ENCODE measurements at places on chromosomes 2 and 18. TPM values are rescaled to one million over a fixed set of nuclear protein-coding genes. Genes with fewer than 3 reads are reported as not detected.
A peak's percentile ranks its signal among the peaks of the same experiment; 100 is the strongest.

GRCh38 chr2:160924936-160925353 lies 235.3 kb upstream of the TANK start:
- no peaks in the 10 kb centered on the region for H3K27me3 ChIP-seq
- no peak overlapping the region for H3K27ac ChIP-seq
- no peak overlapping the region for H3K4me3 ChIP-seq
- no peaks in the 10 kb centered on the region for H3K36me3 ChIP-seq
- no peak for DNase-seq

DNA sequence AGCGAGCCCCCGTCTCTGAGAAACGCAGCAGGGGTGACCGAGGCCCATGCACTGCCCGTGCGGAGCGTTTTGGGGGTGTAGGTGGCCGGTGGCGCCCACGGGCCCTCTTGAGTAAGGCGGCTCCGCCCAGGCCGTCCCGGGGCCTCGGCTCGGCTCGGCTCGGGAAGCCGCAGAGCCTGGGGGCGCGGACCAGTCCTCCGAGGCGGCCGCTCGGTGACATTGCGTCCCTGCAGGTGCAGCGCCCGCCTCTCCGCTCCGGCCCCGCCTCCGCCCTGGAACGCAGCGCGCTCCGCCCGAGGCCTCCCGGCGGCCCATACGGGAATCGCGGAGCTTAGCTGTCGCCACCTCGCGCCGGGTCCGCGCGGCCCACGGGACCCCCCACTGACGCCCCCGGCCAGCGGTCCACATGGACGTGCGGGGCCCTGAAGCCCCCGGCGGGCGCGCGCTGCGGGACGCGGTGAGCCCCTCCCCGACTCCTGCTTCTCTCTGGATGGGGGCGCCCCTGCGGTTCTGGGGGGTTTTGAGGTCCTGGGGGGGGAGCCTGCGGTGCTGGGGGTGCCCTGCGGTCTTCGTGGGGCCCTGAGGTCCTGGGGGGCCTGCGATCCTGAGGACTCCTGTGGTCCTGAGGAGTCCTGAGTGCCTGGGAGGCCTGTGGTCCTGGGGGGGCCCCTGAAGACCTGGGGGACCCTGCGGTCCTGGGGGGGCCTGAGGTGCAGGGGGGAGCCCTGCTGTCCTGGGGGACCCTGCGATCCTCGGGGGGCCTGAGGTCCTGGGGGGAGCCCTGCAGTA lies at the start of gene HSBP1L1:
Gene HSBP1L1 (plus strand): TSS at position 314 of the 789 bp plus-strand sequence. CDS start 93 bp downstream, at position 407.
- peak within 1 kb of the TSS; percentile 85 for H3K27ac ChIP-seq
- H3K27me3 ChIP-seq = no peaks in the 10 kb centered on the region
- H3K4me1 ChIP-seq = peaks cover 39% of the 10 kb centered on the region
- peak; percentile 90 for DNase-seq

DNA sequence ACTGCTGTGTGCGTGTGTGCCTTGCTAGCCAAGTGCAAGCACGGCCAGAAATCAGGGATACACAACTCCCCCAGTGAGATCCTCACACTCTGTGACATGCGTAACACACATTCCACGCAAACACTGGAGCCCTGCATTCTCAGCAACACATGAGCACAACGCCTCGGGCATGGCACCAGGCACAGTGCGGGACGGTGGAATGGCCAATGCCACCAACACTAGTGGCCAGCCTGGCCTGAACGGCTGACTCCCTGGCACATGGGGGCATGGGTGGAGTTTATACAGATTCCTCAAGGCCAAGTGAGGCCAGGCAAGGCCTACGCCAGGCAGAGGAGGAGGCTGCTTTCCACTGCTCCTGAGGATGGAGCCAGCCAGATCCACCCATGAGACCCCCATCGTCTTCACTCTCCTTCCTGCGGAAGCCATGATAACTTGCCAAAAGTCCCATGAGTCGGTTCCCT lies 56.2 kb downstream of the ANKMY1 start:
- no peak overlapping the region for H3K4me3 ChIP-seq
- no peaks in the 10 kb centered on the region for H3K27me3 ChIP-seq
- H3K36me3 ChIP-seq = peaks cover 16% of the 10 kb centered on the region
- peak; percentile 24 for DNase-seq
- H3K27ac ChIP-seq = no peak overlapping the region

GRCh38 chr2:134169788-134170187 lies 84.1 kb upstream of the MGAT5 start:
- no peaks in the 10 kb centered on the region for H3K36me3 ChIP-seq
- H3K27me3 ChIP-seq = no peaks in the 10 kb centered on the region
- no peak for DNase-seq
- no peak overlapping the region for H3K4me3 ChIP-seq
- peaks cover 24% of the 10 kb centered on the region for H3K4me1 ChIP-seq

- no peaks in the 10 kb centered on the region for H3K27me3 ChIP-seq
- no peak for DNase-seq
- H3K4me3 ChIP-seq = no peak overlapping the region
- H3K4me1 ChIP-seq = no peaks in the 10 kb centered on the region
- no peaks in the 10 kb centered on the region for H3K36me3 ChIP-seq
Measured at GRCh38 chr2:170247882-170248393, 70.0 kb downstream of the MYO3B start.

DNA sequence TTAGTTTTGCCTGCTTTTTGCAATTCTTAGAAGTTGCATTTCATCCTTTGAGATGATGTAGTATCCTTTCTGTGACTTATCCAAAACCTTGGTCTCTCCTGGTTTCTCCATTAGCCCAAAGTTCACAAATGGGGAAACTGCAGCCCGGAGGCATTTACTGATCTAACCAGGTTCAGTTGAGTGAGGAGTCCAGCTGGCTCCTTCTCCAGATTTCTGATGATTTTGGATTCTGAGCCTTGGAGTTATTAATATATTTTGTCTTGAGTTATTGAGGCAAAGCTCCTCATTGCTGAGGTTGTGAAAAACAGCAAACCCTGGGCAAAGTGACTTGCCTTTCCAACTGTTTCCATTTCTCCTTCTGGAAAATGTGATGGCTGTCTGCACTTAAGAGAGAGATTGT lies 1.7 kb downstream of the SLC1A4 start:
- H3K4me3 ChIP-seq = peak overlapping the region; percentile 82
- peaks cover 14% of the 10 kb centered on the region for H3K4me1 ChIP-seq
- no peak overlapping the region for H3K27ac ChIP-seq
- no peaks in the 10 kb centered on the region for H3K36me3 ChIP-seq
- no peak for DNase-seq

- H3K36me3 ChIP-seq = no peaks in the 10 kb centered on the region
- peaks cover 16% of the 10 kb centered on the region for H3K4me1 ChIP-seq
- no peak overlapping the region for H3K27ac ChIP-seq
- no peak overlapping the region for H3K4me3 ChIP-seq
Measured at GRCh38 chr2:172334988-172335387, 92.4 kb upstream of the ITGA6 start.

SCYGR8 gene
- not detected for total RNA-seq

DNA sequence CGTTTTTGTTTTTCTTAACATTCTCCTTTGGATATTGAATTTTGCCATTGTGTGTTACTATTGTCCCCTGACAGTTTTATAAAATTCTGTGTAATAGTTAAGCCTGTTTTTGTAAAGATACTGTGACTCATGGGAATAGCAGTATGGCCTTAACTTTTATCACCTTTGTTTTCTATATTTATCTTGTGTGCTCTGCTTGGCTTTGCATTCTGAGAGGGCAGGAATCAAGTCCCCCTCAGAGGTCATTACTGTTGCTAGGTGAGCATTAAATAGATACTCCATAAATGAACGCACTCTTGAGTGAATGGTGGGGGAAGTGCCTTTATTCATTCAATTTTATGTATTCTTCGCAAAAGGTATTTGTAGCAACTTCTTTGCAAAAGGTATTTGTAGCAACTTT lies 160.0 kb downstream of the PHLPP1 start:
- no peak overlapping the region for H3K27ac ChIP-seq
- no peaks in the 10 kb centered on the region for H3K36me3 ChIP-seq
- H3K4me3 ChIP-seq = no peak overlapping the region
- no peak for DNase-seq
- peaks cover 23% of the 10 kb centered on the region for H3K4me1 ChIP-seq
- H3K27me3 ChIP-seq = no peaks in the 10 kb centered on the region

DNA sequence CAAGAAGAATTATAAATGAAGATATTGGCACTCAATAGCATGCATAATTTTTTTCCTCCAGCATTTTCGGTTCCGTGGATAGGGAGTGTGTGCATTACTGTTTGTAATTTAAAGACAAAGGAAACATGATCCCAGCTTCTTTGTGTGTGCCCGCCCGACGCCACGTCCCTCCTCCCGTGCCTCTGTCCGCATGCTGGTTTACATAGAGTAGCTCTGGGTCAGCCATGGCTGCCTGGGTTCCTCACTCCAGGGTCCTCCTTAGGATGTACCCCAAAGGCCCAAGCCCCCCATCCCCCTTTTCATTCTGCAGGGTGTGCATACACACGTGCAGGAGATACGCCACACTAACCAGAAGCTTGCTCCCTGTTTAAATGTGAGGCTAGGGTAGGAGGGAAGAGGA lies 214.7 kb downstream of the KLHL29 start:
- no peak overlapping the region for H3K4me3 ChIP-seq
- DNase-seq = peak; percentile 39
- no peaks in the 10 kb centered on the region for H3K36me3 ChIP-seq

DNA sequence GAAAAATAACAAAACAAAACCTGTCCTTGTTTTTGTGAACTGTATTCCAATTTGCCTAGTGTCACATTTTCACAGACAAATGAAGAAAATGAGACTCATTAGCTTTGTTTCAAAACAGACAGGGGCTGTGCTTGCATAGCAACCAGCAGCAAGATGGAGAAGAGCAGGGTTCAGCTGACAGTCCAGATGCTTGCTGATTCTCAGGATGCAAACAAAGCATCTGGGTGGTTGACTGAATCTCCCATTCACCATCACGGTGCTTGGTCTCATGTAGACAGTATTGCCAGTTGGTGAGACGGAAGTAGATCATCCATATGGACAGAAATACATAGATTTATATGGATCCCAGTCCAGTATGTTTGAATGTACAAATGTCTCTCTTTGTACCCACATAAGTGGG lies 326.8 kb downstream of the CCDC85A start:
- H3K27ac ChIP-seq = no peak overlapping the region
- no peak overlapping the region for H3K4me3 ChIP-seq
- no peaks in the 10 kb centered on the region for H3K4me1 ChIP-seq
- no peaks in the 10 kb centered on the region for H3K27me3 ChIP-seq

IL1A gene
- 2.1 TPM for total RNA-seq

CXCR1 gene
- 10.4 TPM for total RNA-seq

COLEC11 gene
- total RNA-seq = 0.30 TPM

- no peak overlapping the region for H3K4me3 ChIP-seq
- DNase-seq = no peak
- no peaks in the 10 kb centered on the region for H3K27me3 ChIP-seq
- no peaks in the 10 kb centered on the region for H3K4me1 ChIP-seq
Measured at GRCh38 chr18:59646228-59646962, 50.8 kb downstream of the CCBE1 start.

GRCh38 chr2:38546064-38546463 lies 56.7 kb downstream of the HNRNPLL start:
- no peak overlapping the region for H3K4me3 ChIP-seq
- no peak for DNase-seq
- no peaks in the 10 kb centered on the region for H3K27me3 ChIP-seq

DNA sequence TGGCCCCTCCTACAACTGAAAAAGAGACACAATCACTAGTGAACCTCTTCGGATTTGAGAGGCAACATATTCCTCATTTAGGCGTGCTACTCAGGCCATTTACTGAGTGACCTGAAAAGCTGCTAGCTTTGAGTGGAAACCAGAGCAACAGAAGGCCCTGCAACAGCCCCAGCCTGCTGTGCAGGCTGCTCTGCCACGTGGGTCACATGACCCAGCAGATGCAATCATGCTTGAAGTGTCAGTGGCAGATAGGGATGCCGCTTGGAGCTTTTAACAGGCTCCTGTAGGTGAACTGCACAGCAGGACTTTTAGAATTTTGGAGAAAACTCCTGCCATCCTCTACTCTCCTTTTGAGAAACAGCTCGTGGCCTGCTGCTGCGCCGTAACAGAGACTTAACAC lies 578.6 kb upstream of the RAB6C start:
- no peaks in the 10 kb centered on the region for H3K36me3 ChIP-seq
- DNase-seq = no peak
- no peak overlapping the region for H3K27ac ChIP-seq
- no peaks in the 10 kb centered on the region for H3K4me1 ChIP-seq
- H3K27me3 ChIP-seq = no peaks in the 10 kb centered on the region

DNA sequence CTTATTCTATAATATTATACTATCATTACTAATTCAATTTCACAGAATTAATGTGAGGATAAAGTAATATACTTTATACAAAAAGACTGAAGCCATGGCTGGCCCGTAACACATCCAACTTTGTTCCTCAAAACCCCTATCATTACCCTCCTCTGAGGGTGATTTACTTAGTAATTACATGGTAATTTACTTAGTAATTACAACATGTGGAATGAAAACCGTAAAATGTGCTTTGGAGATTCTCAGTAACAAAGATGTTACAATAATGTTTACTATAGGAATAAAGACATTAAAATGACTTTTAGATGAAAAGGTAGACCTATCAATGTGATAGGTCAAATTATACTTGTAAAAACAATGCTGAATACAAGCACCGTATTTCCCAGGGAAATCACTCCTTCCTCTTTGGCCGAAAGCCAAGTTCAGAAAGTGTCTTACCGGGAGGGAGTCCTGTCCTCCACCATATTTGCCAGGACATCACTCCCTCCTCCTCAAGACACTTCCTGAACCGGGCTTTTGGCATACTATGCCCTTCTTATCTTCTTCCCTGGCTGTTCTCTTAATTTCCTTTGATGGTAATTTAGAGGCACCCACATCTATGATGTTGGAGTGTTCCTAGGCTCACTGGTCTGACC lies 1047.8 kb downstream of the SOCS6 start:
- H3K27me3 ChIP-seq = no peaks in the 10 kb centered on the region
- no peaks in the 10 kb centered on the region for H3K4me1 ChIP-seq
- DNase-seq = no peak
- no peak overlapping the region for H3K4me3 ChIP-seq

DNA sequence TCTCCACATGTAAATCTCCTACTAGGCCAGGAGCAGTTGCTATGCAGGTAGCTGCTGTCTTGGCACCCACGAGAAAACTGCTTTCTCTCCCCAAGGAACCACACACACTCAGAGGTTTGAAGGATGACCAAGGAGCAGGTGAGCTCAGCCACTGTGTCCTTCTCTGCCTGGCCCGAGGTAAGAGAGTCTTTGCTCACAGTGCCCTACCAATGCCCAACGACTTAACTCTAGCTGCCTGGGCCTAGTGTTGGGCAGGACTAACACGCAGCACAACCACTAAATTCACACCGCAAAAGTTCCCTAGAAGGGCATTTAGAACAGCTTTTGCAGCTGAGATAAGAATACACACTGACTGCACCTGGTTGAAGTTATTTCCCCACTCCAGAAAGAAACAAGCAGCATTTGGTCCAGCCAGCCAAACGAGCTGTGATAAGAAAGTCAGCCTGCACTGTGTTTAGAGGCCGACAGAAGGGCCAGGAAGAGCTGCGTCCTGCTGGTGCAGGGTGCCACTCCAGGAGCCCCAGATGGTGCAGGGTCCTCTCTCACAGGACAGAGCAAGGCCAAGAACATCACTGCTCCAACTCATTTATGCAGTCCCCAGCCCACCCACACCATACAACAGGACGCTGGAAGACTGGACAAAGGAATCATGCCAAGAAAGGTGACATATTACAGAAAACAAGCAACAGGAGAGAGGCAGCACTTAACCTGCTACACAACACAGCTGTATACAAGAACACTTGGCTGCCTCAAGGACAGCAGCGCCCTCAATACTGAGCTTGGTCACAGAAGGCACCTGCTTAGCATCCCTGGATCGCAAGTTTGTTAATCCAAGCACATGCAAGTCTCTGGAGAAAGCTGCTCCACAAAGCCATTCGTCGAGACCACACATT lies 12.5 kb downstream of the HDLBP start:
- no peak for DNase-seq
- no peaks in the 10 kb centered on the region for H3K36me3 ChIP-seq
- H3K27ac ChIP-seq = peak overlapping the region; percentile 20
- H3K4me3 ChIP-seq = no peak overlapping the region
- H3K27me3 ChIP-seq = no peaks in the 10 kb centered on the region

All from lower lobe of right lung (tissue), 2 donors.